ENCODE measurements at places on chromosomes 4 and X.

DNA sequence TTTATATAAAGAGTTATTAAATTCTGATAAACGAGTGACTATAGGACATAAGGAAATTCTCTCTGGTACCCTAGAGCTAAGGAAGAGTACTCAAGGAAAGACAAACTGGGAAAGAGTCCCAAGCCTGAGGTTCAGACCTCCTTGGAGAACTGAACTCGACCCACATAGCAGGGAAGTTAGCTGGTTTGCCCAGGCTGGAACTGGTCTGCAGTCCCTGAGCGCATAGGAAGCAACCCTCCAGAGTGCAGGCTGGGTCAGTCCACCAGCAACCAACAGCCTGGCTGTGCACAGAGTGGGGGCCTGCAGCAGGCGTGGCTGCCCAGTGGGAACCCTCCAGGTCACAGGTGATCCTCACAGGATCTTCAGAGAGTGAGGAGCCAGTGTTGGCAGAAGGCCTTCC, 114.1 kb downstream of the SOWAHB start:
- DNase-seq, result no peak

DNA sequence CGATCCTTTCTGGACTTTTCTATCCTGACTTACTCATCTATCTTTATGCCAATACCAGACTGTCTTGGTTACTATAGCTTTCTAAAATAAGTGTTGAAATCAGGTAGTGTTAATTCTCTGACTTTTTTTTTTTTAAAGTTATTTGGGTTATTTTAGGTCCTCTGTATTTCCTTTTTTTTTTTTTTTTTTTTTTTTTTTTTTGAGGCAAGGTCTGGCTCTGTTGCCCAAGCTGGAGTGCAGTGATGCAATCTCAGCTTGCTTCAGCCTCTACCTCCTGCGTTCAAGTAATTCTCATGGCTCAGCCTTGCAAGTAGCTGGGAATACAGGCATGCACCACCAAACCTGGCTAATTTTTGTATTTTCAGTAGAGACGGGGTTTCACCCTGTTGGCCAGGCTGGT, 2.8 kb upstream of the NELFA start:
- DNase-seq, result no peak

- DNase-seq, result no peak
These were observed 206.3 kb upstream of the ANXA3 start for GRCh38 chr4:78345237-78345636.

GRCh38 chrX:149650162-149650561, 18.6 kb upstream of the TMEM185A start:
- no peak for DNase-seq

DNA sequence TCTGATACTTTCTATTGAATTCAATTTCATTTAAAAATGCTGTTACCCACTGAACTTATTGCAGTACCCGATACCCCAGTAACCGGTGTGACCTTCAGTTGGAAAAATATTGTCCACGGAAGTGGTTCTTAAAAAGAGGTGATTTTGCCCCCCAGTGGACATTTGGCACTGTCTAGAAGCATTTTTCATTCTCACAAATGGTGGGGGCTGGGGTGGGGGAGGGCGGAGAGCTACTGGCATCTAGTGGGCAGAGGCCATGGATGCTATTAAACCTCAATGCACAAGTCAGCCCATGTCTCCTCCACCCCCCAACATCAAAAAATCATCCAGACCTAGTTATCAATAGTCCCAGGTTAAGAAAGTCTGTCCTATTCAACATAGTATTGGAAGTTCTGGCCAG, 19.6 kb upstream of the CHM start:
- DNase-seq, result no peak

DNA sequence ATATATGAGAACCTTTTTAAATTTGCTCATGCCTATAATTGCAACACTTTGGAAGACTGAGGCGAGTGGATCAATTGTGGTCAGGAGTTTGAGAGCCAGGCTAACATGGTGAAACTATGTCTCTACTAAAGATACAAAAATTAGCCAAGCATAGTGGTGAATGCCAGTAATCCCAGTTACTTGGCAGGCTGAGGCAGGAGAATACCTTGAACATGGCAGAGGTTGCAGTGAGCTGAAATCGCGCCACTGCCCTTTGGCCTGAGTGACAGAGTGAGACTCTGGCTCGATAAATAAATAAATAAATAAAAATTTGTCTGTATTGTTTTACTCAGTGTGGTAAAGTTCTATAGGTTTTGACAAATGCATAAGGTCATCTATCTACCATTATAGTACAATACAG, 218.2 kb downstream of the ZC4H2 start:
- DNase-seq, result no peak

- no peak for DNase-seq
These were observed 216.2 kb upstream of the CTSO start for GRCh38 chr4:156169861-156170260.

DNA sequence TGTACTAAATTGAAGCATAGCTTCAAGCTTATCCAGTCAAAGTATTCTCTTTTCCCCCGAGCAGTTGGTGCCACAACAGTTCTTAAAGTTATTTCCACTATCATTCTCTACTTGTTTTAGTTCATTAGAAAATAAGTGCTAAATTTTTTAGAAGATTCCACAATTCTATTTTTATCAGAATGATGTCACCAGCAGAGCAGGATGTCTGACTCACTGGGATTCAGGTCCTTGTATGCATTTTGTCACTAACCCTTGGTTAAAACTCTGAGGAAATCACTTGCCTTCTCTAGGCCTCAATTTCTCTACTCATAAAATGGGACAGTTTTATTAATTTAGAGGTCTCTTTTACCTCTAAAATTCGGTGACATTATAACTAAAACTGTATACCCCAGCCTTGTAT, 3.4 kb downstream of the DDX53 start:
- no peak for DNase-seq

Measured in tibial artery (tissue), 4 donors.